ENCODE measurements at places on chromosomes 1 and 21.
A peak's percentile ranks its signal among the peaks of the same experiment; 100 is the strongest.

DNA sequence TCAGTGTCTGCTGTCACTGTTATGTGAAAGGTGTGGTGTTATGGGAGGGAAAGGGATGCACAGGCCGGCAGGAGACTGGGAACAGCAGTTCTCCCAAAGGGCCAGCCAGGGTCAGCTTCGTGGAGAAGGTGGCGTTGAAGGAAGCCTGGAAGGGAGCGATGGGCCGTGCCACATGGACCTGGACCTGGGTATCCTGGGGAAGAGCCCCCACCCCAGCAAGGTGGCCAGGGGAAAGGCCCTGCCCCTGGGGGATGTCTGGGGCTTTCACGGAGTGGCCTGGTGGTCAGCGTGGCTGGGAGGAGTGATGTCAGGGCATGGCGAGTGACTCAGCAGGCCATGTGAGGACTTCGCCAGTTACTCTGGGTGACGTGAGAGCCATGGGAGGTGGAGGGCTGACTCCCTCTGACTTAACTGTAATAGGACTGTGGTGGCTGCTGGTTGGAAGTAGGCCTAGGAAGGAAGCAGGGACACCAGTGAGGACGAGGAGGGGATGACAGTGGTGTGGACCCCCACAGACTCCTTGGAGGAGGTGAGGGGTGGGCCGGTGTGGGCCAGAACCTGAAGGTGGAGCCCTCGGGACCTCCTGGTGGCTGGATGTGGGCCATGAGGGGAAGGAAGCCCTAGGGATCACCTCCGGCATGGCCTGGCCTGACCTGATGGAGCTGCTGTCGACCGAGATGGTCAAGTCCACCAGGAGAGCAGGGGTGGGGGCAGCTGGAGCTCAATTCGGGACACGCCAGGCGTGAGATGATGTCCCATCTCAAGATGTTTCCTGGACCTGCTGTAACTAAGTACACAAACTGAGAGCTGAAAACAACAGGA lies 54.5 kb downstream of the BACE2 start:
- DNase-seq: no peak

DNA sequence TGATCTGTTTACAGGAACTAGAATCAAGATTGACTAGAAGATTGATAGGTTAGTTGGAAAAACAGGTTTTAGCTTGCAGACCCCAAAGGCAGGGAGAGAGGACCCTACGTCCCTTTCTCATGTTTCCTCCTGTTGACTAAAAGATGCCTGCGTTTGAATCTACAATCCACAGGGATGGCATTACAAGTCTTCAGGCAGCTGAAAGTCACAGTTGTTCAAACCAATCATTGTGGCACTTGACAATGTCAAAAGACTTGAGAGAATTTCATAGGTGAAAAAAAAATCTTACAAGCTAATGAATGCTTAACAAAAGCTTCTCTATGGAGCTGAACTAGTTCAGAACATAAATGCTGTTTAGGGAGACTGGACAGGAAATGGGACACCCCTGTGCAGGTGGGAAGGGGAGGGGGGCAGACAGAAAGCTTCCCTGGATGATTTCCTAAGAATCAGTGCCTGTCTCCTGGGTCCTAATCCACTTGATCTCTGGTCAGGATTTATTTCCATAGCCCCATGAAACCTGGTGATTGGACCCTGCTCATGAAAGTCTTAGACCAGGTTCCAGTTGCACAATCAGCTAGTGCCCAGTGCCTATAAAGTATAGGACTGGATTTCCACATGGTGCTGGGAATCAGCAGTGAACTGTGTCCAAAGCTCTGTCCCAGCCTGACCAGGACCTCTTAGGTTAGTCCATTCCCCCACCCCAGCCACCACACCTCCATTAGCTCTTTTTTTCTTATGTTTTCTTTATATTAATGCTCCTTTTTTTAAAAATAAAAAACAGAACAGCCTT lies 91.6 kb upstream of the BCAR3 start:
- no peak for DNase-seq

- no peak for DNase-seq
Observed at GRCh38 chr1:225602590-225603206, 50.2 kb downstream of the ENAH start.

- DNase-seq: no peak
Observed at GRCh38 chr1:157952601-157953000, 40.8 kb upstream of the KIRREL1 start.

DNA sequence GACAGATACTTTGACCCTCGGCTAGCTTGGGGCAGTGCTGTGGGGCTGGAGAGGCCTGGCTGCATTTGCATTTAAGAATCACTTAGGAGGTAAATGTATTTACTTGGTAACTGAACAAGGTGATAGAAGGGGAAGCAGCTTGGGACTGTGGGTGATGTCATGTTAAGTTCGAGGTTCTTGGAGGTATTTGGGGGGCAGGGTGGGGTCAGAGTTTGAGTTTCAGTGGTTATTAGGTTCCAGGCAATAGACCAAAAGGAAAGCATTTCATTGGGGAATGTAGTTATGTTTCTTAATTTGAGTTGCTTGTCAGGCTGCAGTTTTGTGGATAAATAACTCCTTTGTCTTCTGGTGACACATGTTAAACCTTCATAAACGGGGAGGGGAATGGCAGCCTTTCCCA lies 2.4 kb upstream of the FAM78B start:
- DNase-seq: no peak

DNA sequence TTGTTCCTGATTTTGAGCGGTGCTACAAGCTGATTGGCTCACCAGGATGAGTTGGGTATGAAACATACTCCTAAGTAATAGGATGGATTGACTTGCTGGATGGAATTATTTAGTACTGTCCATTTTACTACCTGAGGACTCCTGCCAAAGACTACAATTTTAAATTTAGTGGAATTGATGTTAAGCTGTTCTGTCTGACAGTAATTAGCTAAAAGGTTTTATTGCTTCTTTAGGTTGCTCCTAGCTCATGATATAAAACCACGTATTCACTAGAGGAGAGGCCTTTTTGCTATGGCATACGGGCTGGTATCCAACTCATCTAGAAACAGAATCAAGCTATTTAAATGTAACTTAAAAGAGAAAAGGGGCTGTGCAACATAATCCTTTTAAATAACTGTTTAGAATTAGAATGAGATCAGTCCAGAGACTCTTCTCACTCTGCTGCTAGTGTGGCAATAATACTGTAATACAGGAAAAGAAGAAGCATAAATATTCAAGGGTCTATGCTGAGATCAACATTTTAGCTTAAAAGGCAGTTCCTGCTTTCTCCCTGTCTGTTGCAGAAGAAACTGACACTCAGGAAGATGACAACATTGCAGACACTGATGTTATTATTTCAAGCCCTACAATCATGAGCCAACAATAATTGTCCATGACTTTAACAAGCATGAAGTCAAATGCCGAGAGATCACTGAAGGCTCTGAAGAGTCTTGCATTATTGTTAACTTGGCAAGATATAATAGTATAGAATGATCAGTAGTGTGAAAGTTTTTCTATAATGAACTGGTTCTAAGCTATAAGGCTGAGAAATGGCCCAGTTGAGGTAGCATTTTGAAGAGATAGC lies 258.7 kb upstream of the ADGRL4 start:
- no peak for DNase-seq

DNA sequence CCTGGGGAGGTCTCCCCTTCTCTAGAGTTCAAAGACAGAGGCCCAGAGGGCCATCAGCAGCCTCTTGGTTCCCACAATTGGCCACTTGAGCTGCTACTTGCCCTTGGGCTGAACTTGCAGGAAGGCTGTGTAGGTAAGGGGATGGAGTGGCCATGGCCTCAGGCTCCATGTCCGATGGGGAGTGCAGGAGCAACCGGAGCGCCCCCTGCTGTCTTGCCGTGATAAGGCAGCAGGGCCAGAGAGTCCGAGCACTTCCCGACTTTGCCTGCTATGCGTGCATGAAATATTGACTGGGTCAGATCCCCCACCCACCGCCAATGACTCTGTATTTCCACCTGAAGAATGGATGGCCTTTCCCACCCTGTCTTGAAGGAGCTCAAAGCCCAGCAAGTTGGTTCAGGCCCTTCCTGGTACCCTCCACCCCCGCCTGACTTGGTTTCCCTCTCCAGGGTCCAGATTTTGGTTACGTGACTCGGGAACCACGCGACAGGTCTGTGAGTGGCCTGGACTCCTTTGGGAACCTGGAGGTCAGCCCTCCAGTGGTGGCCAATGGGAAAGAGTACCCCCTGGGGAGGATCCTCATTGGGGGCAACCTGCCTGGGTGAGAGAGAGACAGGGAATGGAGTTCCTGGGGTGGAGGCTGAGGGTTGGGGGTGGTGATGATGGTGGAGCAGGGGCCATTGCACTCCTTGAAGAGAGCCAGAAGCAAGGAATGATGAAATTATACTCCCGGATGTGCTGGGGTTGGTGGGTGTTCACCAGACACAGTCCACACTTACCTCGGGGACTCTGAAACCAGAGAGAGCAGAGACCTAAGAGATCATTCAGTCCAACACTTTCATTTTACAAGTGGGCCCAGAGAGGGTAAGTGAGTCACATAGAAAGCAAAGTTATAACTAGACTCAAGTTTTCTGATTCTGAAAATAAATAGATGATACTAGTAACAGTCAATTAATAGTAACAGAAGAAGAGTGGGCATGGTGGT lies 25.6 kb downstream of the PADI3 start:
- peak; percentile 57 for DNase-seq

DNA sequence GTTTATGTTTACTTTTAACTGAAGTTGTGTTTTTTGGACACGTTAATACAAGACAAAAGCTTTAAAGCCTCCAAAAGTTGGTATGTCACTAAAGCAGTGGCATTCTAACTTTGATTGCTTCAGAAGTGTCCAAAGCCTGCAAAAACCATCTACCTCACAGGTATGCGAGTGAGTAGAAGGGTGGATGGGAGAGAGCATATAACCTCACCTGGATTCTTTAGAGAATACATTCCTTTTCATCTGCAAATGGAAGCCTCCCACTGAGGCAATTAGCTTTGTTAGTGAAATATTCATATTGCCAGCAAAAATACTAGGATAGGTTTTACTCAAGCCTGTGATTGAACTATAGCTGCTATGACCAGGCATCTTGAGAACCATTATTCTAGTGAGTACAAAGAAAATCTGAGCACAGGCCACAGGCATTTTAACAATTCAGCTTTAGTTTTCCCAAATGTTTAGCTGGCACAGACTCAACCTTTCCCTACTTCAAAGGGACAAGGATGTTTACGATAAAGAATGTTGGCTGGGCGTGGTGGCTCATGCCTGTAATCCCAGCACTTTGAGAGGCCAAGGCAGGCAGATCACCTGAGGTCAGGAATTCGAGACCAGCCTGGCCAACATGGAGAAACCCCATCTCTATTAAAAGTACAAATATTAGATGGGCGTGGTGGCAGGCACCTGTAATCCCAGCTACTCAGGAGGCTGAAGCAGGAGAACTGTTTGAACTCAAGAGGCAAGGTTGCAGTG lies 39.7 kb downstream of the MAP3K21 start:
- DNase-seq: no peak

- no peak for DNase-seq
Observed at GRCh38 chr1:167938080-167938636, 1.3 kb upstream of the MPC2 start.

DNA sequence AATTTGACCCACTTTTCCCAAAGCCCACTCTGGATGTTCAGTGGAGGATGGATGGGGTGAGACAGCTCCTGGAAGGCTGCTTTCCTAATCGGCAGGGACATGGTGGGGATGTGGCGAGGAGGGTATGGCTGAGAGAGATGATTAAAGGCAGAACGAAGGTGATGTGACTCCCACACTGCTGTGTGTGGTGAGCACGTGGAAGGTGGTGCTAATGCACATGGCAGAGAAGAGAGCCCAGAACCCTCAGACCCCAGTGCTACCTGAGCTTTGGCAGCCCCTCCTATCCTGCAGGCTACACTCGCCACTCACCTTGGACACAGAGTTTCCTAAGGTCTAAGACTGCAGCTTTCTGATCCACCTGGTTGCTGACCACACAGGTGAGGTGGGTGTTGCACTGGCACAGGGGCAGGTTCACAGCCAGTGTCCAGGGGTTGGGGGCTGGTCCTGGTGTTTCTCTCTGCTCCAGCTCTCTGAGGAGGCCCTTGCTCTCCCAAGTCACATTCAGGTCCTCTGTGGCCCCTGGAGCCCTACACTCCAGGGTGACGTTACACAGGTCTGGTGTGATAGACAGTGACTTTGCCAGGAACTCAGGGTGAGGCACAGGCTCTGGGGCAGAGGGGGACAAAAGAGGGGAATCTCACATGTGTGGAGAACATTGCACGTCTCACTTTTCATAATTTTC lies 151.4 kb upstream of the ETV3 start:
- DNase-seq: no peak

DNA sequence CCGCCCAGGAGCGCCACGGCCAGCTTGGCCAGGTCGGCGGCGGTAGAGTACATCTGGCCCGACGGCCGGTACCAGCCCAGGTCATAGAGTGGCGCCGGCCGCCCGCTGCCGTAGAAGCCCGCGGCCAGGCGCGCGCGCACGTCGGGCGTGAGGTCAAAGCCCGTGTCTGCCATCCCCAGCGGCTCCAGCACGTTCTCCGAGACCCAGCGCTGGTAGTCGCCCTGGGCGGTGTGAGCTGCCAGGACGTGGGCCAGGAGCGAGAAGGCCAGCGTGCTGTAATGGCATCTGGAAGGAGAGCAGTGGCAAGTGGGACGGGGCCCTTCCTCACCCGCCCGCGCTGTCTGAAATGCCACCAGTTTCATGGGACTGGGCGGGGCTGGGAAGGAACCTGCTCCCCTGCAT lies 18.9 kb downstream of the LACTBL1 start:
- no peak for DNase-seq

GRCh38 chr1:60423146-60423780 lies 349.7 kb upstream of the C1orf87 start:
- no peak for DNase-seq

- no peak for DNase-seq
Observed at GRCh38 chr1:24861821-24862727, 68.0 kb downstream of the RUNX3 start.

DNA sequence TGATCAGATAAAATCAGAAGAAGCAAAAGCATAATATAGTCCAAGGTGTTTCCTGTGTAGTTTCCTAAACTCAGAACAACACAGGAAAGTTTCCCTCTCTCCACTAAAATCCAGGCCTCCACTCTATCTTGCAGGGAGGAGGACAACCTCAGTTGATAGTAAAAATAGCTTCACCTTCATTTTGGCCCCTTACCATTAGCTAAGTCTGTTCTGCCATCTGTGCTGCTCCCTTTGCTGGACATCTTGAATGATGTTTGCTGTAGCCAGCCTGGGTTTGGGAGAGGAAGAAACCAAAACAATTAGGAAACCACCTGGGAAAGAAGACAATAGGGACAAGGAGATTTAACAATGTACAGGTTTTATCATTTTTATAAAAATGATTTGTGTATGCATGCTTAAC lies 18.6 kb downstream of the DCAF8 start:
- no peak for DNase-seq

DNA sequence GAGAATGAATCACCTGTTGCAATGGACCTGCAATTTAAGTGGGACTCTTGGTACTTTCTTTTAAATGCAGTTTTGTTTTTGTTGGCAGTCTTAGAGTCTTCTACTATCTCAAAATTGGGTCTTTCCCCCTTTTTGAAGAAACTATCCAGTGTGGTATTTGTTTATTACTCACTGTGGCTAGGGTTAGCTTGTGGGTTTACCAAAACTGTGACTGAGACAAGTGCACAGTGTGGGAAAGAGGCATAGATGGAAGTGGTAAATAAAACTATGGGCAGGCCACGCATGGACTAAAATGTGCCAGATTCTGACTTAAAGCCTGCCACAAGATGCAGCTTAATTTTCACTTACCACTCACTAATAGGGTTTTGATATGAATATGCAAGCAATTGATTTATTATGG lies 1441.7 kb downstream of the PLA2G4A start:
- DNase-seq: no peak

- DNase-seq: no peak
Observed at GRCh38 chr1:218344814-218345672, at the start of gene TGFB2. TGFB2 (plus strand) TSS chr1:218345336; CDS start chr1:218346702, 1,366 bp downstream.
